Glutamatergic neuron (in vitro differentiated cells): ENCODE measurements at places on chromosomes 7 and 10. TPM values are rescaled to one million over a fixed set of nuclear protein-coding genes. Genes with fewer than 3 reads are reported as not detected.

DNA sequence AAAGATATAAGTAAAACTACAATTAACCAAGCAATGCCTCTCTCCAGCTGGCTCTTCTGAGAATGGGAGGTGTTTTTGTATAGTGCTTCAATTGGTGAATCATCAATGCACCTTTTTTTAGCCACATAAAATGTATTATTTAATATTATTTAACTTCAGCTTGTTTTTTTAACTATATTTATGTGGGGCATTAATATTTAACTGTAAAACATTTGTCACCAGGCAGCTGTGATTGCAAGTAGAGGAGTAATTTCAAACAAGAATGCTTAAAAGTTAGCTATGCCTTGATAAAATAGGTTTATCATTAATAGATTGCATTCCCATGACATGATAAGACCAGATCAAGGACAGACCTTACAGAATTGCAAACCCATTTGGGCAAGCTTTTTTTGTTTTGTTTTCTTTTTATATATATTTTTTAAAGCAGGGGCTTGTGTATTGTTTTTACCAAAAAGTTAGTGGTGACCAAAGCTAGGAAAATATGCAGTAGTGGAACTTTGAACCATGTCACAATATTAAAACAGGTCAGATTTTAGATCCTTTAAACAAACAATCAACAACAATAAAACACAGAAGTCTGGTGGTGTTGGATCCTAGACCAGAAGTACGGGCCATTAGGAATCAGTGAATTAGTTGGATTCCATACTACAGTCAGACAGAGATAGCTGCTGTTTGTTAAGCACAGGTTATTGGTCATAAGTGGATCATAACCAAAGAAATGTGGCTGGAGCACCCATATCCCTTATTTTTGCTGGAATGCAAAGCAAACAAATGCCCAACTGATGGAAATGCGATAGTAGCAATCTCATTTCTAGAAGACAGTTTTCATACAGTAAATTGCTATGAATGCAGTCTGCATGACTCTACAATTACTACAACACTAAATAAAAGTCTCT, 2.9 kb downstream of the CAV2 start:
- no peak for DNase-seq

- DNase-seq, result no peak
These were observed 10.5 kb upstream of the TTYH3 start for GRCh38 chr7:2621061-2621828.

- no peak for DNase-seq
These were observed 51.2 kb downstream of the VIPR2 start for GRCh38 chr7:159093351-159093971.

DNA sequence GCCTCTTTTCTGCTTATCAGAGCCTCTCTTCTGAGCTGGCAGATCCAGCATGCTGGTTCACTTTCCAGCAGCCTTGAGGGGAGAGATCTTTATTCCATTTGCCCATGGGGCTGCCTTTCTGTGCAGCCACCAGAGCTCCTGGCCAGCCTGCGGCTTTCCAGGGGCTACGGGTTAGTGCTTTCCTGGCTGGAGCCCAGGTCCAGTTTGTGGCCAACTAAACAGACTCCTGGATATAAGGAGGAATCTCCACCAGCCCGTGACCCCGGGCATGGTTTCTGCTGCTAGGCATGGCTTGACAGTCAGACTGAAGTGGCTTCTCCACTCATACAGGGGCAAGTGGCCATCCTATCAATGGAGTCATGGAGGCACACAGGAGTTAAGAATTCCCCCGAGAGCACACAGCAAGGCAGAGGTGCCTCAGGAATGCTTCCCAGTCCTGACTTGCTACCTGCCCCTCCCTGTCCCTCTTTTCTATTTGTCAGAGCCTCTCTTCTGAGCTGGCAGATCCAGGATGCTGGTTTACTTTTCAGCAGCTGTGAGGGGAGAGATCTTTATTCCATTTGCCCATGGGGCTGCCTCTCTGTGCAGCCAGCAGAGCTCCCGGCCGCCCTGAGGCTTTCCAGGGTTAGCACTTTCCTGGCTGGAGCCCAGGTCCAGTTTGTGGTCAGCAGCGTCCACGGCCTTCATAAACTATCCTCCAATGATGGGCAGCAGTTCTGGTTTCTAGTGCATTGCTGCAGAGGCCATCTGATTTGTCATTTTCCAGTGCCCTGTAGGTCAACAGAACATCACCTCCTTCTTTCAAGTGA, 35.9 kb downstream of the TSPAN15 start:
- no peak for DNase-seq

Gene MYO3A
- 0.22 TPM for total RNA-seq

Gene MYO1G
- 0.54 TPM for total RNA-seq

Gene EZH2
- total RNA-seq, result 314 TPM

Gene PDE6C
- not detected for total RNA-seq

Gene MKI67
- 14.7 TPM for total RNA-seq
